ENCODE measurements at places on chromosomes 16 and 17. TPM values are rescaled to one million over a fixed set of nuclear protein-coding genes. Genes with fewer than 3 reads are reported as not detected.

DNA sequence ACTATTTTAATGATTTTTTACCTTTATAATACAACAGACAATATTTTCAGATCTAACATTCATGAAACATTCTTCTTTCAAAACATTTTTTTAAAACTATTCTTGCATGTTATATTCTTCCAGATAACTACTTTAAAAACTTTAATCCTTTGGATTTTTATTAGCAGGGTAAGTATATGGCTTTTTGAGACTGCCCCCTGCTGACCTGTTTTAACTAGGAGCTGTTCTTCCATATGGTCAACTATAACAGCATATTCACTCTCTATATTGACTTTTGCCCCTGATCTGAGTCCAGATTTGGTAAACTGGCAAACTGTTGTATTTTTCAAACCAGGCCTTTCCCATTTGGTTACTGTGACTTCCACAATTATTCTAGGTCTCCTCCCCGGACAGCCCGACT lies 16.5 kb downstream of the ZNF18 start:
- no peak for DNase-seq

GRCh38 chr16:86740906-86741799 lies 162.8 kb downstream of the FOXL1 start:
- DNase-seq: no peak

- DNase-seq: no peak
Observed at GRCh38 chr16:23679274-23679985, 741 bp downstream of the PLK1 start.

DNA sequence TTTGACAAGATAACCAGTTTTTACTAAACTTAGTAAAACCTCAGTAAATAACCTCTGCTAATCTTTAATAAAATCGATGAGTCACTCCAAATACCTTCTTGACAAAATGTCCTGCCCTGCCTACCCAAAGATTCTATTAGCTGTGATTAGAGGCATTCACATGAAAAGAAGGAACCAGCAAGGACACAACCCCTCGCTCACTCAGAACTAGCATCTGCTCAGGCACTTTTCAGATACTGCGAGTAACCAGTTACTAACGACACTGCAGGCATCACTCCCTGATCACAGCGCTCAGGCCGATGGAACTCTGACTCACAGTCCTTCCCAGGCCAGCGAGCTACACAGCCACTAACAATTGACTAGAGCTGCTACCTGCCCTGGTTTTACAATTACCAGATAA lies 24.3 kb downstream of the PELP1 start:
- no peak for DNase-seq

The C16orf96 gene
- total RNA-seq: not detected

GRCh38 chr17:48681609-48682008 lies 40.7 kb downstream of the PRAC1 start:
- DNase-seq: no peak

GRCh38 chr16:84765616-84766580 lies 53.9 kb upstream of the CRISPLD2 start:
- no peak for DNase-seq

DNA sequence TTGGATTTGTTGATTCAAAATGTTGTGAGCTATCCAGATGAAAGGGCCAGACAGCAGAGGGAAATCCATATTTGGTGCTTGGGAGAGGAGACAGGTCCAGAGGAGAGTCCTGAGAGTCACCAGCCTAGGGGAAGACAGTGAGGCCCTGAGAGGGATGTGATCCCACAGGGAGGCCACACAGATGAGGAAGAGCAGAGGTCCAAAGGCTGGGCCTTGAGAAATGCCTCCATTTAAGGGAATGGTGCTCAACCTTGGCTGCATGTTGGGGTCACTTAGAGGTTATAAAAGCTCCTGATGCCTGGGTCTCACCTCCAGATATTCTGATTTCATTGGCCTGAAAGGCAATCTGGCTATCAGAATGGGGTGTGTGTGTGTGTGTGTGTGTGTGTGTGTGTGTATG lies 194.9 kb downstream of the UTP18 start:
- peak; percentile 90 for DNase-seq

DNA sequence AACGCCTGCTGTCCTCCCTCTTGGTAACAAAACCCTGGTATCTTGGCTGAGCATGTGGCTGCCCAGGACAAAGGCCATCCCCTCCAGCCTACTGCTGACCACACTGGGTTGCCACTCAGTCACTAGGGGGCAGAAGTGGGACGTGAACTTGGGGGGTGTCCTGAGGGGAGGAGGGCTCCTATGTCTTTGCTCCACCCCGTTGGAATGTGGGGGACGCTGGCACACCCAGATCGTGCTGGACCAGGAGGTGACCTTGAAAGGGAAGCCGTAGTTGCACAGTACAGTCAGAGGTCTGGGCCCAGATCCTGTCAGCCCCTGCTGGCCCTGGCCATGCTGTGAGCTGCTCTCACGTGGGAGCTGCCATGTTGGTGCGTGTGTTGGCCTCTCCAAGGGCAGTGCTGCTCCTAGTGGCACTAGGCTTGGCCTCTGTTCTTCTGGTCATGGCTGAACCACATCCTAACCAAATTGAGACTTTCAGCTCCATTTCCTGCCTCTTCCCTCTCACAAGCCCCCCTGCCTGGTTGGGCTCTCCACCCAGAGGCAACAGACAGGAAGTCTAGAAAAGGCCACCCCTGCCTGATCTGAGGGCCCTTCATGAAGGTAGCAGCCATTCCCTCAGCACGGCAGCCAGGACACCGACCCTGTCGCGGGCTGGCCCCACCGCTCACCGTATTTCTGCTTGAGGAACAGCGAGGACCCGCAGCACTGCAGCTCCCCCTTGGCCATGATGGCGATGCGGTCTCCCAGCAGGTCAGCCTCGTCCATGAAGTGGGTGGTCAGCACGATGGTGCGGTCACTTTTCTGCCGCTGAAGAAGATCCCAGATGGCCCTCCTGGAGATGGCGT lies 29.0 kb upstream of the RNPS1 start:
- no peak for DNase-seq

DNA sequence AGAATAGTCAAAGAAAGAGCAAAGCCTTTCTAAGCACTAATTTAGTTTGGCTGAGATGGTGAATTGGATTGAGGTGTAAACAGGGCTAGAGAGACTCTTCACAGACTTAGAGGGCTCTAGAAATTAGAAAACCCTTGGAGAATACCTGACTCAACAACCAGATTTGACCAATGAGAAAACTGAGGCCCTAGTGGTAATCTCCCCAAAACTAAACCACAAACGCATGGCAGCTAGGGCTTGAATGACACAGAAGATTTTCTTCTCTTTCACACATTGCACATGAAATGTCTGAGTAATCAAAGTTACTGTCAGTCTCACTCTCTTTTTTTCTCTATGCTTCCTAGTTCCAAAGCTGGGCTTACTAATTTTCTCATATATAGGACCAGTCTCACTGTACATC lies 314.5 kb upstream of the KCNJ16 start:
- DNase-seq: no peak

- DNase-seq: no peak
Observed at GRCh38 chr17:13222975-13223374, 205.1 kb upstream of the ELAC2 start.

GRCh38 chr16:64122177-64122576 lies 999.7 kb downstream of the CDH11 start:
- DNase-seq: no peak

The NOMO2 gene
- 76.1 TPM for total RNA-seq

The DLX3 gene
- total RNA-seq: not detected
